Fibroblast of skin of back (primary cell): ENCODE measurements at places on chromosomes 11 and 22.
A peak's percentile ranks its signal among the peaks of the same experiment; 100 is the strongest.

GRCh38 chr22:48042621-48043395 is 1280.4 kb downstream of the TBC1D22A start:
- no peak for DNase-seq

DNA sequence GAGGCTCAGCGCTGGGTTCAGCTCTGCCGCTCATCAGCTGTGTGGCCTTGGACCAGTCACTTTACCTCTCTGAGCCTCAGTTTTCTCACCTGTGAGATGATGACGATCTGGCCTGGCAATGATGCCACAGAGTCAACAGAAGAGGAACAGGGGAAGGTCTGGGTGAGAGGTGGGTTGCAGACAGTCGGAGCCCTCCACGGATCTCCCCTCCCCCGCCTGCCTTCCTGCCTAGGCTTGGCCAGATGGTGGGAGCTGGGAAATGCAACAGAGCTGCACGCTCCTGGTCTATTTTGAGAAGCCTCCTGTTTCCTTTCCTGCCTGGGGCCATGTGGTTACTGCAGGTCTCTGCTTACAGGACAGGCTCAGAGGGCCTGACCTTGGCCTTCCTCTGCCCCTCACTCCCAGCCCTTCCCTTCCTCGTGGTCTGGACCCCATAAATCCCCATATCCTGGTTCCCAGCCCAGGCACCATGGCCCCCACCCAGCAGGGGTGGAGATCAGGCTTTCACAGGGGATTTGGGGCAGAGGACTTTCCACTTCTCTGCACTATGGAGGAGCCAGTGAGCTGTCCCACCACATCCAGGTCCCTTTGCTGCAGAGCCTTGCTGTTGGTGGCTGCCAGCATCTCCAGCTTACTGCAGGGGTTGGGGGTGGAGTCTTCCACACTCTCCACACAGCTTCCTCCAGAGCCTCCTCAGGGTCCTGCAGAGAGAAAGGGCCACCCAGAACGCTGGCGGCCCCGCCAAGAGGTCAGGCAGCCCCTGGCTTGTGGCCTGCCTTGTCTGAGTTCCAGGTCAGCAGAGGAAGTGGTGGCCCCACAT is 46.9 kb downstream of the C11orf96 start:
- DNase-seq = peak; percentile 56

GRCh38 chr11:34425867-34426266 is 12.9 kb upstream of the CAT start:
- DNase-seq = no peak

DNA sequence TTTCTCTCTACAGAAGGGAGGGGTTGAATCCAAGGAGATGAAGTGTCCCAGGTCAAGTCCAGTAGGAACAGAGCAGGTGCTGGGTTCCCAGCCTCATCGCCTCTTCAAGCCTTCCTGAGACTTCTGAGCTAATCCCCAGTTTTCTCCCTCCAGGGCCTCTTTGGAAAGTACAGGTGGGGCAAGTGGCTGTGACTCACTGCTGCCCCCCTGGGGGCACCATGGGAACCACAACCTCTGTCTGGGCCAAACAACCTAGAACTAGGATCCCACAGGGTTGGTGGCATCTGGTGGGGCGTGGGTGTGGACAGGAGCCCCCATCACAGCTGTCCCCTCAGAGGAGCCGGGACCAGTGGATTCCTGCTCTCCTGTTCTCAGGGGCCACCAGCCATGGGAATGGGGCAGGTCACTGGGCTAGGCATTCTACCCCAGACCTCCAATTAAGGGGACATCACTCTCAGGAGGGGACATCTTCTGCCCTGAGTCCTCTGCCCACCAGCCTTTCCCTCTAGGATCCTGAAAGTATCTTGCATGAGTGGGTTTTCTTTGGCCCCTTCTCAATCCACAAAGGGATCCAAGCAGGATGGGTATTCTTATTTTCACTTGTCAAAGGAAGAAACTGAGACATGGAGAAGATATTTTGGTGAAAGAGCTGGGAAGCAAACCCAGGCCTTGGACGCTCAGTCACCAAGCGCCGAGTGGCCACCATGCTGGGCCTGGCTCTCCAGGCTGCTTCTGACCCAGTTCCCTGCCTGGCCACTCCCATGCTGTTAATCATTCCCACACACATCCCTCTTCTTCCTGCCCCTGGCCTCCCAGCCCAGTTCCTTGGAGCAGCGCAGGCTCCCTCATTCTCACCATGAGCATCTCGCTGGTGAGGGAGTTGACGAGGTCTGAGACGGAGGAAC is 23.8 kb downstream of the LRRC10B start:
- no peak for DNase-seq

DNA sequence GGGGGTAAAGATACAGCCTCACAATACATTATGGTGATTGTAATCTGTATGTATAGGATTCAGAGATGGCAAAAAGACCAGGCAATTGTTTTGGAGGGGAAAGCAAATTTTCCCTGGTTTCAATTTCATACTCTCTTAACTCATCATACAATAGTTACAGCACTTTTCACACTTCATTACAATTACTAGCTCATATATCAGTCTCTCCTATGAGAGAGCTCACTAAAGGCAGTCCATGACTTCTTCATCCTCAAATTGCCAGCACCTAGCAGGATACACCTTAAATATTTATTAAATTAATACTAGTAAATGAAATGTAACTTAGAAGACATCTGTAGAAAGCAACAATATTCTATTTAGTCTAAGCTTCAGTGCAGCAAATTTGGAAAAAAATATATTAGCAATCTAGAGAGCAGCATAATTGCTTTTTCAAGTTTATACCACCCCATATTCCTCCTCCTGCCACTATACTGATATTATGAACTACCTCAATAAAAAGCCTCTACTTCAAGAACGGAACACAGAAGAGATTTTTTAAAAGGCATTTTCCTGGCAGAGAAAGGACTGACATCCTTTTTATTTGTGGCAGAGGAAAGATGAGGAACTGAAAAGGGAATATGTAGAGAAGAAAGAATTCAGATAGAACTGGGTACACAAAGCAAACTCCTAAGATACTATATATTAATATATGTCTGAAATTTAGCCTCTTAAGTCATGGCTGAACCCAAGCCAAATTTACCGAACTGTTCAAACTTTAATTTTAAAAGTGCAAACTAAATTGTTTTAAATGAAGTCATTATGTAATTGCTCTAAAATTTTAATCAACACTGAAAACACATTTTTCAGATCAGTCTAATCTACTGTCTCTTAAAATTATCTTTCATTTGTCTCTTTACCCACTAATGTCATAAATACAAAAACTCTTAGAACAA is 27.7 kb downstream of the PICALM start:
- no peak for DNase-seq

- peak; percentile 83 for DNase-seq
Observed at GRCh38 chr22:46070803-46071450, 79.4 kb upstream of the PPARA start.

- DNase-seq = peak; percentile 88
Observed at GRCh38 chr11:8810540-8811301, 100.3 kb upstream of the AKIP1 start.

DNA sequence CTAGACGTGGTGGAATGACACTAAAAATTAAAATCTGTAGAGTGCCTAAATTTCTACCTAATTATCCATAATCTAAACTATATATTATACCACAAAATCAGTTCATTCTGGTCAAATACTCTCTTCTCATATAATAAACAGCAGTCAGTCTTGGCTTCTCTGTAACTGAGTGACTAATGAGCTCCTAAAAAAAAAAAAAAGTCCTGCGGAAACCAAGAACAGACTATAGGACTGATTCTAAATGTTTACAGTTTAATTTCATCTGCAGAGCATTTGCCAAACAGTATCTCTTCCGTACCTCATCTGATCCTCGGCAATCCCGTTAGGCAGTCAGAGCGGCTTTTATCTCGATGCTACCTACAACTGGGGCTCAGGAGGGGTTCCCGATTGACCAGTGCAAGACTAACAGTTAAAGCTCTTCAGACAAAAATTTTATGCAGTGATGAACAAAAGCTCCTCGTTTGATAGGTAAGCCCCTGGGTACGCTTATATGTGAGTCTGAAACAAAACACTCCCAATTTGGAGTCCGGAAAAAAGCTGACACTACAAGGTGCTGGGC is 686 bp downstream of the KIF18A start:
- DNase-seq = peak; percentile 33
